ENCODE measurements at places on chromosomes 3 and 15.

- DNase-seq: no peak
Observed at GRCh38 chr3:182979103-182979673, 1.1 kb downstream of the DCUN1D1 start.

DNA sequence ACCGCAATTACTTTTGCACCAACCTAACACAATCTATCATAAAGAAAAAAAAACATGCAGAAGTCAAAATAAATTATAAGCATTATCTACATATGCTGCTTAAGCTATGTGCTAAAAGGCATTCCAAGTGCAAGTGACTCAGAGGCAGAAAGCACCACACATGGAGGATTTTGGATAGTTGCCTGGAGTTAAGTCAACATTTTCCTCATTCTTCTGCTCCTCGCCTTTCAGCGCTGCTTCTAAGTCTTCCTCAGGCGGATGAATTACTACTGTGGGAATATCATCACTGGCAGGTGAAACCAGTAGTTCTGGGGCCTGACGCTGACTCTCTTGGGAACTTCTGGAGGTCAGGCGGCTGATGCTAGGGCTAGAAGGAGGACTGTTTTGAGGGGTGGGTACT lies 53.1 kb downstream of the SLC4A7 start:
- DNase-seq: peak; percentile 8

GRCh38 chr3:14147617-14148016 lies 22.8 kb downstream of the TMEM43 start:
- no peak for DNase-seq

- DNase-seq: no peak
Observed at GRCh38 chr3:61733876-61734275, 172.5 kb downstream of the PTPRG start.

GRCh38 chr3:194001-194400 lies 2.6 kb upstream of the CHL1 start:
- DNase-seq: no peak

GRCh38 chr3:197076415-197076814 lies 46.8 kb upstream of the MELTF start:
- no peak for DNase-seq

GRCh38 chr3:13081603-13082360 lies 8.6 kb upstream of the IQSEC1 start:
- peak; percentile 54 for DNase-seq

GRCh38 chr15:70788114-70789049 lies 25.0 kb upstream of the UACA start:
- no peak for DNase-seq

- DNase-seq: no peak
Observed at GRCh38 chr3:69941439-69942176, 57.9 kb upstream of the SAMMSON start.

- DNase-seq: no peak
Observed at GRCh38 chr3:140394488-140395133, 283.3 kb upstream of the TRIM42 start.

- no peak for DNase-seq
Observed at GRCh38 chr3:14471016-14471415, 68.6 kb downstream of the SLC6A6 start.

DNA sequence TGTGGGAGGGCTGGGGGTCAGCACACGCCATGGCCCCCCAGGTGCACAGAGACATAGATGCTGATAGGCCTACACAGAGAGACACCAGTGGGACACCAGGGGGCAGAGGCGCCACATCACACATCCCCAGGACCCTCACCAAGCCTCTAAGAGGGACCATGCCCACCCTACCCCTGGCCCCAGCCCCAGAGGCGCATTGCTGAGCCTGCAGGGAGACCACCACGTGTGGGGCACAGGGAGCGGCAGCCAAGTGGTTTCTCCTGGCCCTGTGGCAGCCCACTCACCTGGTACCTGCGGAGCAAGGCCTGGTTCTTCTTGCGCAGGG lies 1.2 kb downstream of the CCDC9B start:
- no peak for DNase-seq

- DNase-seq: peak; percentile 15
Observed at GRCh38 chr3:39911465-39912309, 102.3 kb downstream of the MYRIP start.

DNA sequence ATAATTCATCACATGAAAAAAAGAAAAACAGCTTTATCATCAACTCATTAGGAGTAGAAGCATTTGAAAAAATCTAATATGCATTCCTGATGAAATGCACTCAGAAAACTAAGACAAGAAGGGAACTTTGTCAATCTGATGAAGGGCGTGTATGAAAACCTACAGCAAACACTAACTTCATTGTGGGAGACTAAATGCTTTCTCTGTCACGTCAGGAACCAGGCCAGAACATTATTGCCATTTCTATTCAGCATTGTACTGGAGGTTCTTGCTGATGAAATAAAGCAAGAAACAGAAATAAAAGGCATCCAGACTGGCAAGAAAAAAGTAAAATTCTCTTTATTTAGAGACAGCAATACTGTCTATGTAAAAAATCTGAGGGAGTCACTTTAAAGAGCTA lies 235.2 kb downstream of the GABRB3 start:
- DNase-seq: no peak

DNA sequence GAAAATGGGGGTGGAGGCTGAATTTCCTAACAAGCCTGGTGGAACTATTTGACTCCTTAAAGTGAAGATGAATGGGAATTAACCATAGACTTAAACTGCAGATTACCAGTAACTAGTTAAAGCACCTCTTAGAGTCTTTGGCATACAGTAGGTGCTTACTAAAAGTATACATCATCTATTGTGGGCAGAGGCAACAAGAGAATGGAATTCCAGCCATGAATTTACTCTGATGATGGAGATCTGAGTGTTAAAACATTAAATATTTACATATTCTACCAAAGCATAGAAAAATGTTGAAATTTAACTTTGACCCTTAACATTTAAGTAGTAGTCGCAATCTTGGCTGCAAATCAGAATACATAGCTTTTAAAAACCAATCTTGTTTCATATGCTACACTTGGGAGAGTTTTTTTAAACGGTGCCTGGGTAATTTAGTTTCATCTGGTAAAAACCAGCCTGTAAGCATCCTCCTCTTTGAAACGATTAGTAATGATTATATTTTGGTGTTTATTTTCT lies 5.2 kb downstream of the UBA5 start:
- DNase-seq: no peak

DNA sequence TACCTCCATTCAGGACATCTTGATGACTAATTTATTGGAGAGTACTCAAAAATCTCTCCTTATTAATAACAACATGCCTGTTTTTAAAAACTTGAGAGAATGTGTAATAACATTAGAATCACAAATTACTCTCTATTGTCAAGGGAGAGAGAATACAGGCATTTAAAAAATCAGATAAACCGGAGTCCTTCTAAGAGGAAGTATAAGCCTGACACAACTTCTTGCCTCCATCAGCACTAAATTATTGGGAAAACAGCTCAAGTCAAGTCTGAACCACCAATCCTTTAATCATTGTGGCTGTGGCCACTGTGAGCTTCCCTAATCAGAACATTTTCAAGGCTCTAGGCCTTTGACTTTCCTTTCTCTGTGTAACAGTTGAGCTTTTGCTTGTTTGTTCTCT lies 38.0 kb downstream of the SSR3 start:
- DNase-seq: no peak

DNA sequence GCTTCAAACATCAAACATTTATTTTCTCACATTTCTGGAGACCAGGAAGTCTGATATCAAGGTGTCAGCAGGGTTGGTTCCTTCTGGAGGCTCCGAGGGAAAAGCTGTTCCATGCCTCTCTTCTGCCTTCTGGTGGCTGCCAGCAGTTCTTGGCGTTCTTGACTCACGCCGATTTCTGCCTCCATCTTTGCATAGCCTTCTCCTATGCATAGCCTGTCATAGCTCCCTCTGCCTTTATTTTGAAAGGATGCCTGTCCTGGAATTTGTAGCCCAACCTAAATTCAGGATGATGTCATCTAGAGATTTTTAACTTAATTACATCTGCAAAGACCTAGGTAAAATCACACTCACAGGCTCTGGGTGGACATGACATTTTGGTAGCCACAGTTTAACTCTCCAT lies 70.4 kb downstream of the RGMA start:
- no peak for DNase-seq

- DNase-seq: no peak
Observed at GRCh38 chr15:92848852-92849598, 51.1 kb upstream of the CHD2 start.

DNA sequence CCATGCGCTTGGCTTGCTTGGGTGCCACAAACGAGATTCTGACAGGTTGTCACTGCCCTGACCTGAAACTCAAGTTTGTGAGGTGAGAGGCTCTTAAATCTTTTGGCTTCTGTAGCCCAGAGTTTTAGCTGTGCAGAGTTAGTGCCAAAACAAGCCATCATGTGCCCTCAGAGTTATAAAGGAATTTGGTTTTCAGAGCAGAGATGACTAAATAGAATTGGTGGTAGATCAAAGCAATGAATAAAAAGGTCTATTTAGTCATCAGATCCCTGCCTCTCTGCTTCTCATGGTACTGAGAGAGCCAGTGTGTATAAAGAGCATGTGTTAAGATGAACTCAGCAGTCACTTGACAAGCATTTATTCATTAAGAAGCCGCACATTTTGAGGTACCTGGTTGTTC lies 207.5 kb upstream of the DPH6 start:
- no peak for DNase-seq

DNA sequence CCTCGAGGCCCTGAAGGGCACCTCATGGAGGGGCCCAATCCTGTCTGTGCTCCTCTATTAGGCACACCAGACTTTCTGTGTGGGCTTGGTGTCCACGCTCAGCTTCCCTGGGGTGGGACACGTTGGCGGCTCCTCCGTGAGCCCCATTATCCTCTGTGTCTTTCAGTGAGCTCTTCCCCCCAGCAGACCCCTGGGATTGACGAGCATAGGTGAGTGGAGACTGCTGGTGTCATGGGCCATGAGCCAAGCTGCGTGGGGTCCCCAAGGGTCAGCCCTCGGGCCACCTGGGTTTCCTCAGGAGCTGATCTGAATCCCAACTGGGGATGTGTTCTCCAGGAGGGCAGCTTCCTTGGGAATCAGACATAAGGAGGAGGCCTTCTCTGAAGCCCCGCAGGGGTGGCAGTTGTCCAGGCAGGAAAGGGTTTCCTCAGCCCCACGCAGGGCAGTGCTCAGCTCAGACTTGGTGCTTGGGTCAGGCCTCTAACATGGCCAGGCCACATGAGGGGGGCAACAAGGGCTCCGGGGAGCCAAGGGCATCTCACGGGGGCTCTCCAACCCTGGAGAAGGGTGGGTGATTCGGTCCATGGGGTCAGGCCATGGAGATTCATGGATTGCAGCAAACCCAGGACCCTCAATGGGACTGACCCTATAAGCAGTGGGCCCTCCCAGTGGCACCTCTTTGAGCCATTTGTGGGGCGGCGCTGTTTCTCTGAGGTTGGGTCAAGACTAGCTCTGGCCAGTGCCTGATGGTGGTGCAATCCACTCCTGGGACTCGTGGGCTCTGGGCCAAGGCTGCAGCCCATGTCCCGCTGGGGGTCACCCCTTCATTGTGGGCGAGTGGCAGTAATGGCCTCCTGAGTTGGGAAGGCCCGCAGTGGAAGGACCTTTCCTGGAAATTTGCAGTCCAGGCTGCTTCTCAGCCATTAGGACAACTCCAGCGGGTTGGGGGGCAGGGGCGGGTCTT lies 222.5 kb downstream of the SNRPN start:
- DNase-seq: peak; percentile 2

GRCh38 chr15:70039917-70040316 lies 57.8 kb downstream of the TLE3 start:
- no peak for DNase-seq

GRCh38 chr3:23202203-23202920 lies 765 bp upstream of the UBE2E2 start:
- DNase-seq: peak; percentile 59

GRCh38 chr15:90921887-90922286 lies 10.5 kb downstream of the HDDC3 start:
- no peak for DNase-seq

GRCh38 chr3:30760737-30761136 lies 133.7 kb downstream of the GADL1 start:
- no peak for DNase-seq

All from heart right ventricle (tissue), 16 donors.